SW480 (cell line): ENCODE measurements at places on chromosomes 7 and 10.
A peak's percentile ranks its signal among the peaks of the same experiment; 100 is the strongest.

- DNase-seq = no peak
Observed at GRCh38 chr10:79082631-79083596, 14.1 kb downstream of the ZMIZ1 start.

GRCh38 chr7:26506196-26506595 is 214.5 kb downstream of the SNX10 start:
- DNase-seq = no peak

DNA sequence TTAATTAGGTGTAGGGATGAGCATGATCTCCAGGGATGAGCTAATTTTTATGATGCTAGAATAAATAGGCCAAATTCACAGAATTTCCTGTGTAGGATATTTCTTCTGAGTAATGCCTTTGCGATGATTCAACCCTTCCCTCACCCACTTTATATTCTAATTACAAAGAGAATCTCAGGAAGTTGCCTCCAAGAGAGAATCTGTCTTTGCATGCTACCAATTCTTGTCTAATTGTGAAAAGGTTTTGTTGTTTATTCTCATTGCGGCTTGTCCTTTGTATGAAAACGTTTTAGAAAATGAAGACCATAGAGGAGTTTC is 6.3 kb downstream of the C7orf57 start:
- DNase-seq = no peak

DNA sequence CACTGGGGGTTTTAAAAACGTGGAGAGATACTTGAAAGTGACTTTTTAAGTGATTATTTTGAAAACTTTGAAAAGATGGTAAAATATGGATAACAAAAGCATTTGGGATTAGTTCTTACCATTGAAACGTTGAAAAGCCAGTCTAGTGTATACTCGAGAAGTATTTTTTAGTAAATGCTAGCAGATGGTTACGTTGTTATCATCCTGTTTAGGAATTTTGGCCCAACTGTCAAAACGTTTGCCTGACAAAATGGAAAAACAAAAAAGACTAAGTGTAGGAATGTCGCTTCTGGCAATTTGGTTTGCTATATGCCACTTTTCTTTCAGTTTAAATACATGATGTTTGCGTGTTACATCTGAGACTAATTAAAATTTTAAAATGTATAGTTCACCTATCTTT is 1.2 kb downstream of the RBM33 start:
- DNase-seq = no peak

DNA sequence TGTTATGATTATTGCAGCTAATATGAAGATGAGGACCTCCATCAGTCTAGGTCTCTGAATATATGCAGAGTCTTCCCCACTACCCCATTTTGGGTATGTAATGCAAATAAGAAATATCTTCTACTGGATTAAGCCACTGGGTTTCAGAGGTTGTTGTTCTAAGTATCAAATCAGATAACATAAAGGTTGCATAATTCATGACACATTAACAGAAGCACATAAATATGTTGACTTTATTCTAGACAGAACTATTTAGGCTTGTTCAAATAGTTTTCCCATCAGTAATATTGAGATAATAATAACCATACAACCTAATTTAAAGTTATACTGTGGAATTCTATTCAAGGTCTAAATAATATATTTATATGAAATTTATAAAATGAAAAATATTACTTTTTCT is 157.1 kb downstream of the ETV1 start:
- no peak for DNase-seq

DNA sequence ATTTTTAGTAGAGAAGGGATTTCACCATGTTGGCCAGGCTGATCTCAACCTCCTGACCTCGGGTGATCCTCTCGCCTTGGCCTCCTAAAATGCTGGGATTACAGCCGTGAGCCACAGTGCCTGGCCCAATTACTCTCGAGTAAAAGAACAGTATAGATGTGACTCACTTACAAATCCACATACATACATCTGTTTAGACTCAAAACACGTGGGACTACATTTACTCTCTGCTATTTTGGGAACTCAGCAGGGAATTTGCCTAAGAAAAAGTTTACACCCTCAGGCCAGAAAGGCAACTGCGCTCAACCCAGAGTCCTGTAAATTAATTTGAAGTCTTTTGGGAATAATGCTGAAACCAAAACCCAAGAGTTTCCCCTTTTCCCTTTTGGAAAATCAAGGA is 289.7 kb downstream of the KLF6 start:
- no peak for DNase-seq

DNA sequence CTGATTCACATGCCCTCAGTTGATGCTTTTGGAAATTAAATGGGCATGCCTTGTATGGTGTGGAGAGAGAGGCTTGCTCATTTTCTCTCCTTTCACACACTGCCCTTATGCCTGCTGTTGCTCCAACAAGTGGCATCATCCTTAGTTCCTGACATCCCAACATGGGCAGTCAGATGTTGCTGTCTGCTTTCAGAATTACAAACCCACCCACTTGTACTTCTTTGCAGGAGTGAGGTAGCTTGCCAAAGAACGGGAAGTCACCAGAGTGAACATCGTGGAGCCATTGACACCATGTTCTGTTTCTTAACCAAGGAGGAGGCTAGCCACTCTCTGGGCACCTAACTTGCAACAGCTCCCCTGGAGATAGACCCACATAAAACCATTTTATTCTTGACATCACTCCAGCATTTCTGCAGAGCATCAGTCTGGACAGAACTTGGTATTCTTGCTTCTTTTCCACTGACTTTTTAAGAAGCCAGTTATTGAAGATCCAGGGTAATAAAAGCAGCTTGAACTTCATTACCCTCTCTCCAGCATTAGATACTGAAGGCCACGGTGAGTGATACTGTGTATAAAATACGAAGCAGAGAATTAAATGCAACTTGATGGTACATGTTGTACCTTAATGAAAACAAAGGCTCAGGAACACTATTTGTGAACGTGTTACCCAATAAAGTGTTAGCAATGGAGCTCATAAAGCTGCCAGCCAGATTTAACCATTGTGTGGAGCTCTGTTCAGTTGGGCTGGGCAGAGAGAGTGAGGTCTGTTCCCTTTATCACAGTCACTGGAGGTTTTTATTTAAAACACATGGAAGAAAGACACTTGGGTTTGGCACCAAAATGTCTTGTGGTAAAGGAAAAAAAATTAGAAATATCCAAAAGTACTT is 195.8 kb upstream of the HABP2 start:
- DNase-seq = no peak

DNA sequence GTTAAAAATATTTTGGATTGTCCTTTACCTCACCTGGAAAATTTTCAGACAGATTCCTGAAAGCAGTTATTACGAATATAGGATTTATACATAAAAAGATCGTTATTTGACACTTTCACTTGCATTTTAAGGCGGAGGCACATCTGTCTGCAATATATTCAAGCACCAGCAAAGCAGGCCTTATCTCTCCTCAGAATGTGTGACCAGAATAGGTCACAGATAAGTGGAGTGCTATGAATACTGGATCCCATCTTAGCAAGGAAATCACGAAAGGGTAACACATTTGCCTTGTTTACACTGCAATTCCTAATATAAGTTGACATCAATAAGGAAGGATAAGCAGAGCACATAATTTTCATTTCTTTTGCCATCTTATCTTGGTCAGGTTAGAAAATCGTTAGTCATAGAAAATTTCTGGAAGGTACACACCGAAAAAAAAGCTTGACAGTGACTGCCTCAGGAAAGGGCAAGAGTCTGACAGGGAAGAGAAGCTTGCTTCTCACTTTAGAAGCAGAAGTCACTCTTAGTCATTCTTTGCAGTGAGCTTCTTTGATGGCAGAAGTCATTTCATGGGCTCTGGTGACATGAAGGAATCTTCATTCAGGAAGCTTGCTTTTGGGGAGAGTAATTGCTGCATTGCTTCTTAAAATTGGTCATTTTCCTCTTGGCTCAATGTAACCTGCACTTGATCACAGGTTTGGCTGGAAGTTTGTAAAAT is 98.1 kb upstream of the STK17A start:
- DNase-seq = no peak

GRCh38 chr10:88682491-88682890 is 18.2 kb downstream of the LIPF start:
- DNase-seq = no peak

DNA sequence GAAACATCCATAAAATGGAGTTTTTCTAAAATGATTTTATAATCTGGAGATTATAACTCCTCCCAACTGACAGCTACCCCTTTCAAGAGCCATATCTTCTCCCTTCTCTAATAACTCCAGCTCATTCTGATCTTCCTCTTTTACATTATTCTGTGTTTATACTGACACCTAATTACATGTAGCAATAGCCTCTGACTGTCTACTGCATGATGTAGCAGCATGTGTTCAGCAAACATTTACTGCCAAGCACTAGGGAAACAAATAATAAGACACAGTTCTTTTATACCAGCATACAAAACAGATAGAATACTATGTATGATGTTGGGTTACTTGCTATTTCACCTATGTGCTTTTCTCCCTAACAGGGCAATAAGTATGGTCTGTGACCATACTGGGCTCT is 20.7 kb downstream of the RBM28 start:
- DNase-seq = no peak

DNA sequence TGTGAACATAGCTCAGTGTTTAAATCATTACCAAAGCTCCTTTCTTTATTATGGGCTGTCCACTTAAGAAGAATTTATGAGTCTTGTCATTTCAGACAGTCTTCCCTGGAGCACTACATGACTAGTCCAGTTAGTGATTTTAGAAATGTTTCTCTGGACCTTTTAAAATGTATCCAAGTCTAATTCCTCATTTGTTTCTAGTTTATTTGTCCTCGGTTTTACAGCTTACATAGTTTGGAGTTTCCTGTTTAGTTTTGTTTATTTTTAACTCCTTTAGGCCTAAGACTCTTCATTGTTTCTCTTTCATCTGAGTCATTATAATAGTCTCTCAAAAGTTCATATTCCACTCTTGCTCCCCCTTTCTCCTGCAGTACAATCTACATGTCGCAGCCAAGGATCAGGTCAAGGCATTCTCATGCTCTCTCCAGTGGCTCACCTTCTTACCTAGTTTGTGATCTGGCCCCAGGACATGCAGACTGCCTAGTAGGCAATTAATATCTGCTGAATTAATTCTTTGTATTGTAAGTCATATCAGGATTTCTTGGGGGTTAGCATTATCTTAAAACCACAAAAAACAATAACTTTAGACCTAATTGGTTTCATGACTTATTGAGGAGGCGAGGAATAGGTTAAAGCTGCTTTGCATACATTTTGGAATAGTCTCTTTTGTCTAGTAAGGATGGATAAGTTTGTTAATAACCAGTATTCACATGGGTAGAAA is 93.8 kb downstream of the MAPK8 start:
- no peak for DNase-seq

- DNase-seq = no peak
Observed at GRCh38 chr7:132435016-132435990, 141.0 kb downstream of the PLXNA4 start.

DNA sequence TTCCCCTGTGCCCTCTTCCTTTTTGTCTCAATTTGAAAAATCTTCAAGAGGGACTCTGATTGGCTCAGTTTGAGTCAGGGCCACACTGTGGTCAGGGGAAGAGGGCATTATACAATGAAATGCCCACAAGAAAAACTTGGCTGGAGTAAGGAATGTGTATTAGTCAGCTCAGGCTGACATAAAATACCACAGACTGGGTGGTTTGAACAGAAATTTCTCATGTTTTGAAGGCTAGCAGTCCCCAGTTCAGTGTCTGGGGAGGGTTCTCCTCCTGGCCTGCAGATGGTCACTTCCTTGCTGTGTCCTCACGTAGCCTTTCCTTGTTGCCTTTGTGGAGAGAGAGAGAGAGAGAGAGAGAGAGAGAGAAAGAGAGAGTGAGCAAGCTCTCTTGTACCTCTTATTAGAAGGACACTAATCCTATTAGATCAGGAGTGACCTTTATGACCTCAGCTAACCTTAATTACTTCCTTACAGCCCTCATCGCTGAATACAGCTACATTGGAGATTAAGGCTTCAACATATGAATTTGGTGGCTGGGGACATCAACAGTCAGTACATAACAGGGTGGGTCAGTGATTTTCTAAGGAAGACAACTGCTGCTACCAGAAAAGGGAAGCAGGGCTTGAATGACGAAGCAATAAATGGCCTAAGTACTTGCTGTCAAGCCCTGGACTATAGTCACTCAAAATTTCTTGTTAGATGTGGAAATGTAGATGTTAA is 25.8 kb upstream of the FAM13C start:
- peak; percentile 32 for DNase-seq

GRCh38 chr10:51301644-51302043 is 227.4 kb downstream of the PRKG1 start:
- no peak for DNase-seq

- peak; percentile 73 for DNase-seq
Observed at GRCh38 chr10:78261291-78261690, 227.6 kb downstream of the RPS24 start.

- DNase-seq = no peak
Observed at GRCh38 chr10:76336213-76336963, 905.0 kb downstream of the LRMDA start.

DNA sequence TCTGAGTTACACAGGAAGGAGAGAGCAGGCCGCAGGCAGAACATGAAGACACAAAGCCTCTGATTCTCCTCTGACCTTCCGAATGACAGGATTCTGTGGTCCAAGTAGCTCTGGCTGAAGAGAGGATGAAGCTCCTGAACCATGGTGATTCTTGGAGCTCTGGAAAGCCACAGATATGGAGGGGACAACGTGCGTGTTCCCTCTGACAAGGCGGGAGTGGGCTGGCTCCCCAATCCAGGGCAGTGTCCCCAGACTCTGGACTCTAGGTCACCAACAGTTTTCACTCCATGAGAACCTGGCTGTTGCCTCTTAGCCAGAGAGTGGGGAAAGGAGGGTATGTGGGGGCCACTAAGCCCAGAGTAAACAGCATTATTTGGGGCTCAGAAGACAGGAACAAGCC is 7.4 kb upstream of the TRPV6 start:
- no peak for DNase-seq

- no peak for DNase-seq
Observed at GRCh38 chr7:35652124-35652523, 42.8 kb downstream of the HERPUD2 start.

DNA sequence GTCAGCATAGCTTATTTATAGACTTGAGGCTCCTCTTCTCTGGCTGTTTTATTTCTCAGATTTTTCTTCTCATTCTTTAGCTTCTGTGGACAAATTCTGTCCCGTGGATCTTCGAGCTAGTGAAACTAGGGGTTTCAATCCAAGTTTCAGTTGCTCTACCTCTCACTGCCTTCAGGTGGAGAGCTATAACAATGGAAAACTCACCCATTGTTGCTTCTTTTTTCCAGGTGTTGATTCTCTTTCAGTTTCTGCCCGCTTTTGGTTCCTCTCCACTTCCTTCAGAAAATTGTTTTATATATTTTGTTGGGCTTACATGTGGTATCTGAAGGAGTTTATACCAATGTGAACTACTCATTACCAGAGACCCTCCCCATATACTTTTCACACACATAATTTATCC is 266.1 kb downstream of the TCF7L2 start:
- DNase-seq = peak; percentile 7
